Stimulated activated CD4-positive, alpha-beta T cell treated with anti-CD3 and anti-CD28 coated beads, Interleukin-4, amount 100 ng/mL, for 24 hours (primary cell): ENCODE measurements at places on chromosomes 12 and 14.

DNA sequence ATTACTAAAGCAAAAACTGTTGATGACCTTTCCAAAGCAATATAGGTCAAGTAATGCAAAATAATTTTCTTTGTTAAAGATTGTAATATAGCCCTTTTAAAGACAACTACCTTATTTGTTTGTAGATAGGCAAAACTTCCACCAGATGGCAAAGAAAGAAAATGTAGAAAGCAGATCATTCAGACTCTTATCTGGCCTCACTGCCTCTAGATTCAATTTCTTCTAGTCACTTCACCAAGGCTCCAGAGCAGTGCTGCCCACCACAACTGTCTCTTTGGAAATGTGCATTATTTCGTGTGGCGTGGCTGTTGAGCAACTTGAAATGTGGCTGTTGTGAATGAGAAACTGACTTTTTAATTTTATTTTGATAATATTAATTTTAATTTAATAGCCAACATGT is 127.1 kb downstream of the ITPR2 start:
- no peak for DNase-seq

DNA sequence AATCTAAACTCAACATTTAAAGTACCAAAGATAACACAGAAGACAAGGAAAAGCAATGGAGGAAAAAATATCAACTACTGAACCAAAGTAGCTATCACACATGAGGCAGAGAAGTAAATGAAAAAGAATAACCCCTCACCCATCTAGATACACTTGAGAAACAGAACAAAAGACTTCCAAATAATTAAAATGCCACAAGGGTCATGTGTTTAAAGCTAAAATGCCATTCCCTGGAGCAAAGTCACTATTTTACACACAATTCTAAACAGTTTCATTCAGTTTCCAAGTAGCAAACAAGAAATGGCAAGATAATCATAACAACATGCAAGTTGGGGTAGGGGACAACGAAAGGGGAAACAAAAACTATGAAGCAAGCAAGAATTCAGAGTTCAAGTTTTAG is 12.0 kb downstream of the OSBPL8 start:
- DNase-seq = no peak

DNA sequence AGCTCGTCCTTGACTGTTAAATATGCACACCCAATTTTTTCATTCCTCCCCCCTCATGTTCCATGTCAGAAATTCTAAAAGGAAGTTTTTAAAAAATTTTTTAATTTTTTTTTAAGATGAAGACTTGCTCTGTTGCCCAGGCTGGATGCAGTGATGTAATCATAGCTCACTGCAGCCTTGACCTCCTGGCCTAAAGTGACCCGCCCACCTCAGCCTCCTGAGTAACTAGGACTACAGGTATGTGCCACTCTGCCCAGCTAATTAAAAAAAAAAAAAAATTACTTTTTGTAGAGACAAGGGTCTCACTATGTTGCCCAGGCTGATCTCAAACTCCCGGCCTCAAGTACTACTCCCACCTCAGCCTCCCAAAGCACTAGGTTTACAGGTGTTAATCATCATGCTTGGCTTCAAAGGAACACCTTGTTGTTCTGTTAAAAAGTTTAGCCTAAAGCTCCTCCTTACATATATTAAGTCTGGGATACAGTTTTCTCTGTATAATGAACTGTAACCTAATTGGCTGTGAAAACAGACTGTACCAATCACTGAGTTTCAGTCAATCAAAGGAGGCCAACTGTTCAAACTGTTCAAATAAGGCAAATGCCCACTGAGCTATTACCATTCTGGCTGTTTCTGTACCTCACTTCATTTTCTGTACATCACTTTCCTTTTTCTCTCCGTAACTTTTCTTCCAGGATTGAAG is 17.8 kb downstream of the SDR9C7 start:
- DNase-seq = no peak

DNA sequence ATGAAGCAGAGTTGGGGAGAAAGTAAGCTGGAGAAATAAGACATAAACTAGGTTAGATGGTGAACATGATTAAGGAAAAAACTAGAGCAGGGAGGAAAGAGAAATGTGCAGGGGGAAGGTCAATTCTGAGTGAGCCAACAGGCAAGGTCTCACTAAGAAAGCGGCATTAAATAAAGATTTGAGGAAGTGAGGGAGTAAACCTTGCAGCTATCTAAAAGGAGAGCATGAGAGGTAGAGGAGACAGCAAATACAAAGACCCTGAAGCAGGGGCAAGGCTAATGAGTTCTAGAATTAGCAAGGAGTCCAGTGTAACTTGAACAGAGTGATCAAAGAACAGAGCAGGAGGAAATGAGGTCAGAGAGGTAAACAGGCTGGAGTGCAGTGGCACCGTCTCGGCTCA is 4.4 kb upstream of the SOCS2 start:
- DNase-seq = no peak

GRCh38 chr12:8821591-8821990 is 830 bp upstream of the A2ML1 start:
- no peak for DNase-seq

DNA sequence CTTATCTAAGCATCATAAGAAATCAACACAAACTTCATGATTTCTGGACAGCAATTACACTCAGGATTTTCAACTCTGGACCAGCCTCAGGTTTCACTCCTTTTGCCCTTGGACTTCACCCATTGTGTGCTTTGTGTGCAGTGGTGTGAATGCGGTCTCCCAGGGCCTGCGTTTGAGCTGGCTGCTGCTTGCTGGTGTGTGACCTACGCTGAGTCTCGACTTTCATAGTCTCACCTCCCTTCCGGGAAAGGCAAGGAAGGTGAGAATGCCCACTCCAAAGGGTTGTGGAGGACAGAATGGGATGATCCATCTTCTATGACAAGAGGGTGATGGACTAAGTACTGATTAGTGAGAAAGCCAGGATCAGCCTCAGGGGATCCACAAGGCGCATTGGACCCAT is 228.8 kb downstream of the C12orf75 start:
- no peak for DNase-seq

GRCh38 chr12:120979862-120980696 is 1.7 kb downstream of the HNF1A start:
- DNase-seq = no peak

DNA sequence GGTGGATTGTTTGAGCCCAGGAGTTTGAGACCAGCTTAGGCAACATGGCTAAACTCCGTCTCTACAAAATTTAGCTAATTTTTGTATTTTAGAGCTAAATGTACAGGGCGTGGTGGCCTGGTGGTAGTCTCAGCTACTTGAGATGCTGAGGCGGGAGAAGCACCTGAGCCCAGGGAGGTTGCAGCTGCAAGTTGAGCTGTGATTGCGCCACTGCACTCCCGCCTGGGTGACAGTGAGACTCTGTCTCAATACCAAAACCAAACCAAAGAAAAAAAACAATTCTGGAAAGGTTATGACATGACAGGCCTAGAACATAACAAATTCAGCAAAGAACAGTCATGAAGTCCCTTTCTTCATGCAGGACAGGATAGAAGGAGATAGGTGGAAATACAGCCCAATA is 25.7 kb downstream of the WDR89 start:
- no peak for DNase-seq

DNA sequence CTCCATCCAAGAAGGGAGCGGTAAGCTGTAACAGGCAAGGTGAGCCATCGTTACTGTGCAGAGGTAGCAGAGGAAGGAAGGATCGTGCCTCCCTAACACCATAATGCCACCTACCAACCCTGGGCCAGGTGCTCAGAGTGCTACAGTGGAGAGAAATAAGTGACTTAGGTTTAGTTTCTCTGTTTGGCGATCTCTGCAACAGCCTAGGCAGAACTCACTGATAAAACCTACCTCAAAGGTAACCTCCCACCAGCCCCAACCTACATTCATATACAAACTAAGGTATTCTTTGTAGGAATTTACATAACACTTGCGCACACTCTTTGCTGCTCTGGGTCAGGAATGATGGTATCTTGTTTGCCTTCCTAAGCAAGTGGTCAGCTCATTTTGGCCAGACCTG is 93.4 kb upstream of the TMEM132D start:
- DNase-seq = no peak

- DNase-seq = no peak
Measured at GRCh38 chr12:78340406-78340805, 509.7 kb downstream of the NAV3 start.

GRCh38 chr12:108394196-108394595 is 55.1 kb upstream of the CMKLR1 start:
- DNase-seq = no peak

DNA sequence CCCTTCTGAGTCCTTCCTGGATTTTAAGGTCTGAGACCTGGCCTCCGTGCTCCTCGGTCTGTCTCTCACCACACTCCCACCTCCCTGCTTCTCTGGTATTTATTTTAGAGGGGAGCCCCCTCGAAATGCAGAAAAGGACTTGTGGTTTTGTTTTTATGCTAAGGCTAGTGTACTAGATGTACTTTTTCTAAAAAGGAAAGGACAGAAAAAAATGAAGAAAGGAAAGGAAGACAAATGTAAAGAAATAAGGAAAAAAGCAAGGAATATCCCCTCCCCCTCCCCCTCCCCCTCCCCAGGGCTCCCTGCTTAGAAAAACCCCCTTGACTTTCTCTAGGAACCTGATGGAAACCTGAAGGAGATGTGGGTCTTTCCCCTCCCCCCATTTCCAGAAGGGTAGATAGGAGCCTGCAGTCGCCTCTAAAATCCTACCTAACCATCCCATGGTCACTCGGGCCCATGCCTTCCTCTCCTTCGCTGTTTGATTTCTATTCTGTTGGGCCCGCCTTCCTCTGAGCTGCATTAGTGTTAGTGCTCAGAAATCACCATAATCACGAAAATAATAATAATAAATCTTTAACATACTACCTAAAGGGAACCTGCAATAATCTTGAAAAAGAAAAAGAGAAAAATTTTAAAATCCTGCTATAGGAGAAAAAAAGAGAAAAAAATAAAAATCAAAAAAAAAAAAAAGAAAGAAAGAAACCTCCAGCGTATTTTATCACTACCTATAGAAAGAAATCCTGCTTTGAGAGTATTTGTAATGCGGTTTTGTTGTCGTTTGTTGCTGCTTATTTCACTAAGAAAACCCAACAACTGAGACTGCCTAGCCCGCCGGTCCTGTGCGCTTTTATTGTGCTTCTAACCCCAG is 3.1 kb downstream of the HOXC8 start:
- no peak for DNase-seq

GRCh38 chr12:73731658-73732057 is 806.0 kb upstream of the ATXN7L3B start:
- DNase-seq = no peak

DNA sequence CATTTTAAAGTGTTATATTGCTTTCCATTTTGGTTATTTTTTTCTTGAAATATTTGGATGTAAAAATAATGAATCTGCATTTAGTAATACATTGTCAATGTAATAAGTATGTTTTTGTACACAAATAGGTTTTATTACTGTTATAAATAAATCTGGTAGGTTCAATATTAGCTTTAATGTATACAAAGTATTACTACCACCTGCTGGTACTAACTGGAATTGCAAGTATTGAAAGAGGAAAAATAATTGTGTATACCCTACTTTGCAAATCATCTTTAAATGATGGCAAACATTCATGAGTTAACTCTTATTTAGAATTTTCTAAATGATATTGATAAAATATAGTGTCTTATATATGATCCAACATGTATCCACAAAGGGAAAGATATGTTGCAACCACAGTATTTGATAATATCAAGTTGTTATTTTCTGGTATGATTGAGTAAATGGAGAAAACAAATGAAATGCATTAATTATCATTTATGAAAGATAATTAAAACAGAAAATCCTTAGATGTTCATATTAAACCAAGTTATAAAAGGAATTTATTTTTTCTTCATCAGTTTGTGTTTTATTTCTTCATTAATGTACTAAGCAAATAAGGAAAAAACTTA is 3.2 kb downstream of the OR4K2 start:
- DNase-seq = no peak

GRCh38 chr12:49877066-49877465 is 26.6 kb downstream of the FAIM2 start:
- no peak for DNase-seq

DNA sequence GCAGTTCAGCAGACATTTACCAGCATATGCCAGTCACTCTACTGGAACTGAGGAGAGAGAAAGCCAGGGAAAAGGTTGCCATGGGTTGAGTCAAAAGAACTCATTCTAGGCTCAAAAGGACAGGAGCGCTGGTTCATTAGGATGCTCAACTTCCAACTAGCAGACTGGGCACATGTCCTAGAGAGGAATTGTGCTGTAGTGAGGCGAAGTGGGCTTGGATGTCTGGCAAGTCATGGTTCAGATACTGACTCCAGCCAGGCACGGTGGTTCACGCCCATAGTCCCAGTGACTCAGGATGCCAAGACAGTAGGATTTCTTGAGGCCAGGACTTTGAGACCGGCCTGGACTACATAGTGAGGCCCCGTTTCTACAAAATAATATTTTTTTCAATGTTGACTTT is 281.5 kb downstream of the CACNA1C start:
- DNase-seq = no peak

DNA sequence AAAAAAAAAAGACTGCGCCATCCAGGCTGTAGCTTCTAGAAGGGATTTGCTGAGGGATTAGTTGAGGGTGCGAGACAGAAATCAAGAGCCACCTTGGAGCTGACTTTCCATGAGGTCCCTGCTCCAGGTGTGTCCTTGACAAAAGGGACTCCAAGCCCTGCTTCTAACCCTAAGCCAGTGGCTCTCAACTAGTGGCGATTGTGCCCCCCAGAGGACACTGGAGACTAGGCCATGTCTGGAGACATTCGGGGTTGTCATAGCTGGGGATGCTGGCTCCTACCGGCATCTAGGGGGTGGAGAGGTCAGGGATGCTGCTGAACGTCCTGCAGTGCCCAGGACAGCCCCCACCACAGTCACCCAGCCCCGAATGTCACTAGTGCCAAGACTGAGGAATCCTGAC is 40.6 kb downstream of the SPRING1 start:
- no peak for DNase-seq

- no peak for DNase-seq
Measured at GRCh38 chr12:3116106-3116844, 39.1 kb downstream of the TSPAN9 start.

DNA sequence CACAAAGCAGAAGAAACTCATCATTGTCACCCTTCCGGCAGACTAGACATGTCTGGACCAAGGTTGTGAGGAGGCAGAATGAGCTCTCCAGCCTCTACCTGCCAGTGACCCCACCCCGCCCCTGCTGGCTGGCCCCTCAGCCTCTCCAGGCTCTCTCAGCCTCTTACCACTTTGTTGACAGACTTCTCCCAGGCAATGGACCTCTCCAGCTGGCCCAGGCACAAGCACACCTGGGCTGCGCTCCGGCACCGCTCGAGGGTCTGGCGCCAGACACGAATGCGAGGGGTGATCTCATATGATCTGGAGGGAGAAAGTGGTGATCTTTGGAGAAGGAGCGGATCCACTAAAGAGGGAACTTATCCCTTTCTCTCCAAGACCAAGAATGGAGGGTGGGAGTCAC is 30.3 kb downstream of the BAZ2A start:
- DNase-seq = no peak

DNA sequence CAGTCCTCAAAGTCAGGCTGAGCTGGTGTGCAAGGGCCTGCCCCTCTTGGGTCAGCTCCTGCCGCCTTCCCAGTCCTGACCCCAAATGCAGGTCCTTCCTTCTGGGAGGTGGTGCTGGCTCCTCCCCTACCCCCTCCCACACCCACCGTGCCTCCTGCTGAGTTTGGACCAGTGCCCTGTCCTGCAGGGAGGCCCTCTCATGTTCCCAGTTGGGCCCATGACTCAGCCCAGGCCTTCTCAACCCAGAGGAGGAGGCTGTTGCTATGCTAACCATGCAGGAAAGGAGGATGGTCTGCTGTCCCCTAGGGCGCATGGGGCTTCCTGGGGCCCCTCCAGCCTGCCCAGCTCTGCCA is 4.4 kb downstream of the ZBTB42 start:
- DNase-seq = no peak

GRCh38 chr14:21001218-21001617 is 2.1 kb downstream of the SLC39A2 start:
- no peak for DNase-seq
